CD4-positive, alpha-beta T cell treated with Interleukin-4 for 1 hour (primary cell): ENCODE measurements at places on chromosomes 3 and 15.

- DNase-seq = no peak
These were observed 13.5 kb upstream of the ZFYVE19 start for GRCh38 chr15:40793216-40793989.

GRCh38 chr3:113867506-113867905 is 28.9 kb downstream of the GRAMD1C start:
- DNase-seq = no peak

GRCh38 chr3:151256749-151257148 is 21.6 kb downstream of the P2RY14 start:
- no peak for DNase-seq

DNA sequence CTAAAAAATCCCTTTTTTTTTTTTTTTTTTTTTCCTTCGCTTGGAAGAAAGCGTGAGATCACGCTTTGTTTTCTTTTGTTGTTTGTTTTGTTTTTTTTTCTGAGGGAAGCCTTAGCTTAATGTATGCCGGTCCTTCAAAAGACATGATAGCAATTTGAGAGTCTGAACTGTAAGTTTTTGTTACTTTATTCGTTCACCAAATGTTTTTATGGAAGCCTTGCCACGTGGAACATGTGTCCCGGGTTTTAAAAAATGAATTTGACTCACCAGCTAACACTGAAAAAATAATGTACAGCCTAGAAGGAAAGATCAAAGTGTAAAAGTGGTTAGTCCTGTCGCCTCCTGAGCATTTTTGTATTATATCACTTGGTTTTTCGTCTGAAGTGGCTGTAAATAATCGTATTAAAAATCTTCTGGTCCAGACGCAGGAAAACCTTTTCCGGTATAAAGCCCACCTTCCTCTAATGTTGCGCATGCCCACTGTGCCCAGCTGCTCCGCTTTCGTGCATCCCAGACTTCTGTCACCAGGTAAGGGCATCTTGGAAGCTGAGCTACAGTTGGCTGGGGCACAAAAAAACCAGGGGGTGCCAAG is 795 bp upstream of the MYNN start:
- no peak for DNase-seq

- no peak for DNase-seq
These were observed 2.6 kb upstream of the CHST13 start for GRCh38 chr3:126521122-126521891.

GRCh38 chr15:58396181-58396580 is 35.6 kb upstream of the LIPC start:
- no peak for DNase-seq

- DNase-seq = no peak
These were observed 37.7 kb downstream of the PDIA5 start for GRCh38 chr3:123104550-123104949.

DNA sequence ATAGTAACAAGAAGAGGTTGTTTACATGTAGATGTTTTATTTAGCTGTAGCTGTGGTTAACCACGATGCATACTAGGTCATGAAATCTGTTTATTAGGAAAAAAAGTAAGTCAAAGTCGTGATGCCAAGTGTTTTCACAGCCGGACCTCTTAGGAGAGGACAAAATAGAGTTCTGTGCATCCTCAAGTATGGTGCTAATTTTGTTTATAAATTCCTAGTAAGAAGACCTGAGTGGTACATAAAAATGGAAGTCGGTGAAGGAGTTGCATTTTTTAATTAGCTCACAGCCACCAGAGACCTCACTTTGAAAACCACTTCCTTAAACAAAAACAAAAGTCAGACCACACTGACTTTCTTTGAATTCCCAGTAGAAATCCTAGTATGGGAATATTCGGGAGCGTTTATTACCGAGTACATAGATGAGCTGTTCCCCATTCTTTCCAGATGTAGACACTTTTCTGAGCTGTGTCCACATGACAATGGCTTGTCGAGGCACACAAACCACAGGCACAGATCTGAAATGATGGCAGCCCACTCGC is 143.6 kb upstream of the UBE2E1 start:
- DNase-seq = no peak

GRCh38 chr3:197302696-197303341 is 4.4 kb upstream of the DLG1 start:
- DNase-seq = peak; percentile 12

DNA sequence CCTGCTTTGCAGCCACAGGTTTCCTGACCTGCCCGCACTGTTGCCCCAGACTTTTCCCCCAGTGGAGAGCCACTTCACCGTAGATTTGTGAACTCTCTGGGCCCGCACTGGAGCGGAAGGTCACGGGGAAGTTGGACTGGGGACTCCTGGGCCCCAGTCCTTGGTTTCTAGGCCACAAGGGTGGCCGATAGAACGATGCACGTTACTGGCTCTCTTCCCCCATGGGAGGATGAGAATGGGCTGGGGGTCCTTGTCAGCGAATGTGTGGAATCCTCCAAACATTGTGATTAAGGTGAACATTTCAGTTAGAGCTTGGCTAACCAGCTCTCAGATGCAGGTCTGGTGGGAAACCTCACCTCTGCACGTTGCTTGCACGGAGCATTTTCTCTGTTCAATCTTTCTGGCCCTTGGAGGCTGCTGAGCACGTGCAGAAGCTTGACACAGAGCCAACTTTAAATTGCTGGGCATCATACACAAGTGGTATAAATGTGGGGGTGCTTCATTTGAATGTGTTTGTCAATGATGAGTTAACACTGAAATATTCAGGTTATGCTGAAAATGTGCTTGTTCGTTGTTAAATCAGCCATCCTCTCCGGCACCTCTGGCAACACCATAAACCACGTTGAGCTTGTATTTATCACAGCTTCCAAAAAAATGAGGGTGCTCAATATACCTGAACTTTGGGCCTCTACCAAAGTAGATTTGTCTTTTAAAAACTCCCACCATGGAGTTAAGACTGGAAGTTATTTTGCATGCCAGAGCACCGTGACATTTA is 976 bp downstream of the DIS3L start:
- DNase-seq = no peak

DNA sequence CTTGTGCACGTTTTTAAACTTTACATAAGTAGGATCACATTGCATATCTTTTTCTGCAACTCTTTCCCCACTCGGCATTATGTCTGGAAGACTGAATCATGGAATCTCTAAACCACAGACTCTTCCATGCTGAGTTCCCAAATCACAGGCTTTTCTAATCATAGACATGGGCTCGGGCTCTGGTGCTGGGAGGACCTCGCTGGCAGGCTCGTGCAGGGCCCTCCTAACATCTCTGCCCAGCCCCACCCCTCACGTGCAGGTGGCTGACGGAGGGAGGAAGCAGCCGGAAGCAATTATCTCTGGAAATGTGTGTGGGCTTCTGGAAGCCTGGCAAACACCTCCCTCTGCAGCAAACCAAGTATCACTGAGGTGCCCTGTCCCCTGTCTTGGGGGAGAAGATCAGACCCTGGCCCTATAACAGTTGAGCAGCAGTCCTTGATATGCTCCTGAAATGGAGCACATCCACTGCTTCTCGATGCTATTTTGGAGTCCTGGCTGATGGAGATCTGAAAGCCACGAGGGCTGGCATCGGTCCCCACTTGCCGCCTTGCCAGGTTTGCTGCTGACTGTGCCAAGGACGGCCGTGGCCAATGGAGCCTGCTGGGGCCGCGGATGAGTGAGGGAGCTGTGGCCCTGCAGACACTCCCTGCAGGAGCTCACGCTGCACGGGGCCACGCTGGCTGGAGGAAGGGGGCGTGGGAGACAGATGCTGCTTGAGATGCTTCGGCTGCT is 4.4 kb upstream of the IQSEC1 start:
- DNase-seq = no peak

DNA sequence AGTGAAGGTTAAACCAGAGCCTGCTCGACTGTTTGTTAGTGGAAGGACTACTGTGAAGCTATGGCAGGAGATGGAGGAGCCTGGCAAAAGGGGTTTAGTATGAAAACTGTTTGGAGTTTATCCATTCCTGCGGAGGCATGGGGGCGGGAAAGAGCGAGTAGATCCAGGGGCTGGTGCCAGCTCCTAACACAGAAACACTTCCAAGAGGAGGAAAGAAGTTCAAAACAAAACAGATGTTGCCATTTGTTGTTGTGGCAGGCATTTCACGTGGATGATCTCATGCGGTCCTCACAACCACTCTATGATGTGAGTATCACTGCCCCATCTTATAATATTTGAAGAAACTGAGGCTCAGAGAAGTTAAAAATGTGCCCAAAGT is 30.7 kb upstream of the KY start:
- DNase-seq = no peak

DNA sequence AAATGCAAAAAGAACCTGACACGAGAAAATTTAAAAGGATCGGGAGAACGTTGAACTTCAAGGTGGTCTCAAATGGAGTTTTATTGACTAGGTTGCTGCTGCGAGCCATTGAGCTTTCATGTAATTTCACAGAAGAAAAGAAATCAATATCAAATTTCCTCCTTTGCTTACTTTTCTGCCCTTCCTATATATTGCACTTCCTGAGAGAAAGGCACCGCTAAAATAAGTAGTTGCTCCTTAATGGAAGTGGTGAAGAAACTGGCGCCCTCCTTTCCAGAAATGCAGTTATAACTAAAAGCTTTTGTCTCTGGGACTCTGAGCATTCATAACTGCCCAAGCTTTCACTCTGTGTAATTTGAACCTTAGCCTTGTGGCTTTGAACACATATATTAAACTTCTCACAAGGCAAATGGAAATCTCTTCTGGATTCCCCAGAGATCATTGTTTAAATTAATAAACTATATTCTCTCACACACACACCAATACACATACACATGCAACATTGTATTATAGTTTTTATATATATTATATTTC is 13.4 kb downstream of the EID1 start:
- no peak for DNase-seq

- no peak for DNase-seq
These were observed 48.9 kb downstream of the GASK1A start for GRCh38 chr3:43028001-43028400.

DNA sequence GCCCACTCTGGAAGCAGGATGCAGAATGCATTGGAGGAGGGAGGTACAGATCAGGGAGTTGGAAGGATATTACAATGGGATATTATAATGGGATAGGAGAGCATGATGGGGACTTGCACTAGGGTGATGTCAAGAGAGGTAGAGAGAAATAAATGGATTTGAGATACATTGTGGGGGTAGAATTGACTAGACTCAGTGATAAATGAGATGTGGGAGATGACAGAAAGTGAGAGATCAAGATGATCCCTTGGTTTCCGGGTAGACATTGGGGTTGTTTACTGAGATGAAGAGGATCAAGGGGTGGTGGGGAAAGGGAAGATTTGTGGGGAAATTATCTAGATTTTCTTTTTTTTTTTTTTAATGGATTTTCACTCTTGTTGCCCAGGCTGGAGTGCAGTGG is 42.7 kb downstream of the BFSP2 start:
- no peak for DNase-seq

- no peak for DNase-seq
These were observed 874 bp downstream of the INO80 start for GRCh38 chr15:41115161-41115651.

DNA sequence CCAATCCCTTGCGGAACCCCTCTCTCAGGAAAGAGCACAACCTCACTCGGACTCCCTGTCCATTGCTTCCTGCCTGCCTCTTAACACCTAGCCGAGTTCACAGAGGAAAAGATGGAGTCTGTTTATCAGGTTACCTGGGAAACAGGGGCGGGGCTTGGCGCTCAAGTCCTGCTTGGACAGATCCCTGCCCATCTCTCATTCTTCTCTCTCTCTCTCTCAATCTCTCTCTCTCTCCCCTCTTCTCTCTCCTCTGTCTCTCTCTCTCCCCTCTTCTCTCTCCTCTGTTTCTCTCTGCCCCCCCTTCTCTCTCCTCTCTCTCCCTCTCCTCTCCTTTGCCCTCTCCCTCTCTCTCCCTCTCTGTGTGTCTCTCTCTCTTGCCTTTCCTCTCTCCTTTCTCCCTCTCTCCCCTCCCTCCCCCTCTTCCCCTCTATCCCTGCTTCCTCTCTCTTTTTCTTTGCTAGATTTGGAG is at the start of gene EFHB:
Gene EFHB, minus strand, starts transcription at position 120 of the 469 bp plus-strand sequence. CDS start 199 bp downstream, outside the sequence.
- DNase-seq = no peak

DNA sequence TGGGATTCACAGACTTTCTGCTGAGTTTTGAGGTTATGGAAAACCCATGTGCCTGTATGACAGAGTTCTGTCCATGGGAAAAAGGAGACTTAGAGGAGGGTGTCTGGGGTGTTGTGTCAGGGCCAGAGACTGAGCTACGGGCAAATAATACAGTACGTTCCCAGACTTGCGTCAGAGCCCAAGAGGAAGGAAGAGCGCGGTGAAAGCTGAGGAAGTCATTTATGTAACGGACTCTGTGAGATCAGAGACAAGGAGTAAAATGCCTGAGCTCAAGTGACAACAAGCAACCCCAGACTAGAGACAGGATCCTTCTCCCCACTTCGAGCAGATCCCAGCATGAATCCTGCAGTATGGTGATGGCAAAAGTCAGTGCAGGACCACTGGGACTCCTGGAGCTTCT is 368.6 kb upstream of the MCTP2 start:
- DNase-seq = peak; percentile 1

DNA sequence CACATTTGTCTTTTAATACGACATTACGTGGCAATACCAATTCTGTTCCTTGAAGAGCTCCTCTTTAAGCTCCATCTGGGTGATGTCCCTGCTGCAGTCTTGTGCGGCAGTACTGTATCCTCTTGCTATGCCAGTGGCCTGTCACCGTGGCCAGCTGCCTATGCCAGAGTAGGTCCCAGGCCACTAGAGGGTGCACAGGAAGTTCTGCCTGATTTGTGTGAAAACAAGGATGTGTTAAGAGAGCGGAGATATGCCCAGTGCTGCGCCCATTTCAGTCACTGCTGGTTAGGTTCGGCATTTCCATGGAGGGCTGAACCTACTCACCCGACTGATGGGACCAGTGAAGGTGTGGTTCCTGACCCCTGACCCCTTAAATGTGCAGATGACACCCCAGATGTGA is 25.2 kb downstream of the NIPA1 start:
- DNase-seq = peak; percentile 22

- no peak for DNase-seq
These were observed 227.7 kb upstream of the TOPAZ1 start for GRCh38 chr3:44013967-44014366.

GRCh38 chr3:63429905-63430304 is 151.8 kb downstream of the SYNPR start:
- DNase-seq = no peak

GRCh38 chr3:45199837-45200648 is 26.0 kb downstream of the TMEM158 start:
- no peak for DNase-seq

- no peak for DNase-seq
These were observed at the start of gene CA12 for GRCh38 chr15:63381301-63382204. Gene CA12, minus strand, starts transcription at chr15:63381846. Its CDS starts 126 bp downstream, at chr15:63381720.

- DNase-seq = no peak
These were observed 533 bp upstream of the SMAD3 start for GRCh38 chr15:67064607-67065530.
